Left ventricle myocardium inferior (tissue), 1 donor: ENCODE measurements at places on chromosomes 7 and 10. TPM values are rescaled to one million over a fixed set of nuclear protein-coding genes. Genes with fewer than 3 reads are reported as not detected.
A peak's percentile ranks its signal among the peaks of the same experiment; 100 is the strongest.

DNA sequence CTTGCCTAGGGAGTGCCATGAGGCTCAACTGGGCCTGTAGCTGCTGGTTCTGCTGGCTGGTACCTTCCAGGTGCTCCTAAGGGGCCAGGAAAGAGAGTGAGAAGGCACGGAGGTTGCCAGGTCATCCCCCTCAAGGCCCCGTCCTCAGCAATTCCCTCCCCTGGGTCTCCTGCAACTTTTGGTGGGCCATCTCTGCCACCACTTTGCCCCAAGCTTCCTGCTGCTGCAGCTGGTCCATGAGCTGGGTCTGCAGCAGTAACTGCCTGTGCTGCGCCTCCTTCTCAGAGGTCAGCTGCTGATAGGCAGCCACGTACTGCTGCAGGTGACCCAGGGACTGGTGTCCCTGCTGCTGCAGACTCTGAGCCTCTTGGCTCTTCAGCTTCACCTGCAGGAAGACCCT, 17.3 kb upstream of the MTPAP start:
- H3K4me1 ChIP-seq: no peaks in the 10 kb centered on the region
- H3K27ac ChIP-seq: no peak overlapping the region
- no peak for DNase-seq
- H3K4me3 ChIP-seq: no peak overlapping the region
- no peaks in the 10 kb centered on the region for H3K27me3 ChIP-seq

- H3K4me1 ChIP-seq: peaks cover 80% of the 10 kb centered on the region
- no peaks in the 10 kb centered on the region for H3K27me3 ChIP-seq
- DNase-seq: no peak
- no peak overlapping the region for H3K27ac ChIP-seq
These were observed 24.2 kb downstream of the JAZF1 start for GRCh38 chr7:28156401-28156800.

DNA sequence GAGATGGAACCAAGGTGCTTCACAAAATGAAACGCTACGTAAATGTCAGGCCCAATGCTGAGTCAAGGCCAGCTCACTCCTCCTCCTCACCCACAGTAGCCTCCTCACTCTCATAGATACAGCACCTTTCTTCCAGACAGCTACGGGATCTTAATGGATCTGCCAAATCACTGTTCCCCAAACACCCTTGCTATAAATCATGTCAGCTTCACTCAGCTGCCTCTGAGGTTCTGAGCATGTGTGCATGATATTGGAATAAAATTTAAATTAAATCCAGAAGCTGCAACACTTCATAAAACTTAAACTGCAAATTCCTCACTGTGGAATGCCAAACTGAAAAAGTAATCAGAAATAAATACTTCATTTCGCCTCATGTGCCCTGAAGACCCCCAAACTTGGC, 14.7 kb upstream of the CPXM2 start:
- H3K36me3 ChIP-seq: no peaks in the 10 kb centered on the region
- H3K27me3 ChIP-seq: peaks cover 86% of the 10 kb centered on the region
- no peak overlapping the region for H3K27ac ChIP-seq
- DNase-seq: no peak

- H3K36me3 ChIP-seq: peaks cover 29% of the 10 kb centered on the region
- H3K27me3 ChIP-seq: no peaks in the 10 kb centered on the region
- H3K4me3 ChIP-seq: no peak overlapping the region
- H3K27ac ChIP-seq: no peak overlapping the region
- no peak for DNase-seq
These were observed 28.0 kb downstream of the IPMK start for GRCh38 chr10:58239561-58240169.

- peaks cover 45% of the 10 kb centered on the region for H3K36me3 ChIP-seq
- DNase-seq: no peak
- peaks cover 15% of the 10 kb centered on the region for H3K4me1 ChIP-seq
- no peaks in the 10 kb centered on the region for H3K27me3 ChIP-seq
- H3K4me3 ChIP-seq: no peak overlapping the region
These were observed 9.2 kb downstream of the AGBL3 start for GRCh38 chr7:134995239-134996096.

DNA sequence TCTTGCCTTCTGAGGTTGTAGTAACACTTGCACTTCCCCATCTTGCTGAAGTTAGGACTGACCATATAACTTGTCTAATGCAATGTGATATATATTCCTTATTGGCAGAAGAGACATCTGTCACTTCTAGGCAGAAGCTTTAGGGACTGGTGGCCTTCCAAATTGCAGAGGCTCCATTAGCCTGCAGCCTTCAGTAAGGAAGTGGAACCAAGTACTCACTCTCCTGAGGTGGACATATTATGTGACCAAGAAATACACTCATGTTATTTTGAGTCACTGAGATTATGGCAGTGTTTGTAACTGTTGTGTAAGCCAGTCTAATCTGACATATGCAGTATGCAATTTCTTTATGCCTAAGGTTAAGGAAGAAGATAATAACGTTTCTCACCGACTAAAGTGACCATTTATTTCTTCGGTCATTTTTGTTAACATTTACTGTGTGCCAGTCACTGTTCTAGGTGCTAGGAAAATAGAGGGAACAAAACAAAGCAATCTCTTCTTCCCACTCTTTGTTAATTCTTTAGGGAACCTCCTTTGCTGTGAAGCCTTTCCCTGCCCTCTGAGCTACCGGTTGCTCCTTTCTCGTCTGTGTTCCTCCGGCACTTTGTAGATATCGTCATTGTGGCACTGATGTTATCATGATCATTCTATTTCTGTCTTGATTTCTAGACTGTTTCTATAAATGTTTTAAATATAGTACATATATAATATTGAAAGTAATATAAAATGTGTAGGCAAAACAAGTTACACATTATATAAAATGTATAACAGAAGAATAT, 52.9 kb upstream of the HBP1 start:
- no peaks in the 10 kb centered on the region for H3K27me3 ChIP-seq
- H3K27ac ChIP-seq: no peak overlapping the region
- no peak overlapping the region for H3K4me3 ChIP-seq
- no peaks in the 10 kb centered on the region for H3K36me3 ChIP-seq

DNA sequence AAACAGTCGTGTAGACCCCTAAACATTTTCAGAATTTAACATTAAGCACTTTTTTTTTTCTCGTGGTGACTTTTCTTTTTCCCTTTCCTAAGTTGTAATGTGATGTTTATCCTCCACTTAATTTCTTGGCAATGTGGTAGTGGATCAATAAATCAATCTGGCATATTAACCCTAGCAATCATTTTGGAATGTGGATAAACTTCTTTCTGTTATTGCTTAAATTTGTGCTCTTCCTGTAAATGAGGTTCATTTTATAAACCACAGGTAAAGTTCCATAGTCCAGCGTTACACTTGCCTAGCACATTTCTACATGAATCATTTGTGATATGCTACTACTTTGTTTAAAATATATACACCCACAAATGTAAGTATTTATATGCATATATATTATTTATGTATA, 247.4 kb upstream of the ETV1 start:
- no peaks in the 10 kb centered on the region for H3K27me3 ChIP-seq
- H3K4me3 ChIP-seq: no peak overlapping the region
- H3K36me3 ChIP-seq: no peaks in the 10 kb centered on the region
- H3K27ac ChIP-seq: no peak overlapping the region
- no peaks in the 10 kb centered on the region for H3K4me1 ChIP-seq

DNA sequence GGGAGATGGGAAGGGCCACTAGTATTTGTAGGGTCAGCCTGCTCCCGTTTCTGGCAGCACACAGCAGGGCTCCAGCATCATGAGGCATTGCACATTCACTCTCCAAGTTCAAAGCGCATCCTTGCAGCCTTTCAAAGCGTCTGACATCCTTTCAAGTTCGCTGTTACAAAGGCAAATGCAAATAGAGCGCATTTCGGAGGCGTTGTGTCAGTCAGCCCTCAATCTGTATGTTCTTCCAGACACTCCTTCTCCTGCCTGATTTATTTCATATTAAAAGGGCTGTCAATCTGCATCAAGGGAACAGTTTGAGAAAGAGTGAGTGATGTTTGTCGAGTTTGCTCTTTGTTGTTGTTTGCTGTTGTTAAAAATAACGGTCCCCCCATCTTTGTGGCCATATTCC, 188.5 kb downstream of the SNX10 start:
- no peaks in the 10 kb centered on the region for H3K4me1 ChIP-seq
- no peak for DNase-seq
- H3K27ac ChIP-seq: no peak overlapping the region

GRCh38 chr10:130020651-130021382, 56.7 kb upstream of the EBF3 start:
- H3K27me3 ChIP-seq: peaks cover 44% of the 10 kb centered on the region
- H3K4me1 ChIP-seq: no peaks in the 10 kb centered on the region
- H3K27ac ChIP-seq: no peak overlapping the region
- no peaks in the 10 kb centered on the region for H3K36me3 ChIP-seq

DNA sequence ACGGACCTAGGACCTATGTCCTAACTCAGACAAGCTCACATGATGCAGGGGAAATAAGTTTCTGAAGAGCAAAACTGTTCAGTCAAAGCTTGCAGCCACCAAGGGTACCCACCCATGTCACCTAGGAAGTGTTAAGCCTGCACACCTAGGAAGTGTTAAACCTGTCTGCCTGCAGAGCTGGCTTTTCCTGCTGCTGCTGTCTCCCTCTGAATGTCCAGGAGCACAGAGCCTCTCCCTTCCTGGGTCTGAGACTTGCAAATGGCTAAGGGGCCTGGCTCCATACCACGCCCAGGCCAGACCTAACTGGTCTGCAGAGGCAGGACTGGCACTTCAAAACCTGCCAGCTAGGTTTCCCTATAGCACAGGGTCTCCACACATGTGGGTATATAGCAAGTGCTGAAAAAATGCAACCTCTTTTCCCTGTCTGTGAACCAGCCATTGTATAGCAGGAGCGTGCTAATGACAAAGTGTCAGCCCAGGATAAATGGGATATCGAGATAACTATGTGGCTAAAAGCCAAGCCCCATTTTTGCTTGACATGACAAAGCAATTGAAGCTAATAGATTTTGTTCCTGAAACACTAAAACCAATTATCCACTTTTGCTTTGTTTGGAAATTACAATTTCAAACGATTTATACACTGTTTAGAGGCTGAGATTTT, 1.5 kb downstream of the GDF2 start:
- H3K36me3 ChIP-seq: no peaks in the 10 kb centered on the region
- H3K4me1 ChIP-seq: peaks cover 22% of the 10 kb centered on the region
- no peak for DNase-seq
- H3K27ac ChIP-seq: no peak overlapping the region

DNA sequence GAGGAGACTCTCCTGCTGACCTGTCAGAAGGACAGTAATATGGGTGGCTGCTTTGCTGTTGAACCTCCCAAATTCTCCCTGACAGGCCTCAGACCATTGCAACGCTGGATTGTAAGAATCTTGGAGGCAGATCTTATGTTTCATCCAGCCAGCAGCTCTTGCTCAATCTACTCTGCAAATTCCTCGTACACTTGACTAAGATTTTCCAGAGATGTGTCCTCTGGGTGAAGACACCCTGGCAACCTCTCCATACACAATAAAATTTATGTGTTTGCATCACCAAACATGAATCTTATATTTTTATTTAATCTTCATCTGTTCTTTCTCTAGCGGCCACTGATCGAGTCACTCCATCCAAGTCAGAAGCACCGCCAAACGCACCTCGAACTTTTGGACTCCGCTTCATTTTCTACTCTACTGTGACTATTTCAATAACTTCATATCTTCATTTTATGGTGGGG, 623.1 kb downstream of the ACTR3B start:
- no peaks in the 10 kb centered on the region for H3K36me3 ChIP-seq
- no peak for DNase-seq
- no peak overlapping the region for H3K4me3 ChIP-seq
- no peaks in the 10 kb centered on the region for H3K4me1 ChIP-seq

DNA sequence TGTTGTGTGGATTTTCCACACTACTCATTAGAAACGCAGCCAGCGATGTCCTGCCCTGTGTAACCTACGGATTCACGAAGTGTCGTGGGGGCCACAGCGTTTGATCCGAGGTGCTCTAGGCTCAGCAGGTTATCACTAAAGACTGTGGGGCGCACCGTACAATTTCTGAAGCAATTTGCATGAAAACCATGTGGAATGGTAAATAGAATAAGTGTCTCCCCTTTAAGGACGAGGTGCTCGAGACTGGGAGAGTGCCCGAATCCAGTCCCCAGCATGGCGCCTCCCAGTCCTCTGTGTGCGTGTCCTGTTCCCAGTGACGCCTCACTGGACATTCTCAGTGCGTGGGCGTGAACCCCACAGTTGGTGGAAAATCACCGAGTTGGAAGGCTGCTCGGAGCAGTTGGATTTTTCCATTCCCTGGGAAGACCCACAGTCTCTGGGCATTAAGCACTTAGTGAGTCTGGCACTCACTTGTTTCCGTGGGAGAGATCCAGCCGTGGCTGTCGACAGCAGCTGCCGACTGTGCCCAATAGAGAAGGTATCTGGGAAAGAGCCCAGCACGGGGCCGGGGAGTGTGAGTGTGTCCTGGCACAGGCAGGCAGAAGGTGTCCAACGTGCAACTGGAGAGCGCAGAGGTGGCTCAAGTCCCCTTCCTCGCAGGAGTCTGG, 37.0 kb downstream of the PFKP start:
- H3K27ac ChIP-seq: peak overlapping the region; percentile 71
- peak; percentile 72 for DNase-seq
- H3K4me1 ChIP-seq: peaks cover 50% of the 10 kb centered on the region
- no peak overlapping the region for H3K4me3 ChIP-seq
- peaks cover 57% of the 10 kb centered on the region for H3K36me3 ChIP-seq
- H3K27me3 ChIP-seq: no peaks in the 10 kb centered on the region

DNA sequence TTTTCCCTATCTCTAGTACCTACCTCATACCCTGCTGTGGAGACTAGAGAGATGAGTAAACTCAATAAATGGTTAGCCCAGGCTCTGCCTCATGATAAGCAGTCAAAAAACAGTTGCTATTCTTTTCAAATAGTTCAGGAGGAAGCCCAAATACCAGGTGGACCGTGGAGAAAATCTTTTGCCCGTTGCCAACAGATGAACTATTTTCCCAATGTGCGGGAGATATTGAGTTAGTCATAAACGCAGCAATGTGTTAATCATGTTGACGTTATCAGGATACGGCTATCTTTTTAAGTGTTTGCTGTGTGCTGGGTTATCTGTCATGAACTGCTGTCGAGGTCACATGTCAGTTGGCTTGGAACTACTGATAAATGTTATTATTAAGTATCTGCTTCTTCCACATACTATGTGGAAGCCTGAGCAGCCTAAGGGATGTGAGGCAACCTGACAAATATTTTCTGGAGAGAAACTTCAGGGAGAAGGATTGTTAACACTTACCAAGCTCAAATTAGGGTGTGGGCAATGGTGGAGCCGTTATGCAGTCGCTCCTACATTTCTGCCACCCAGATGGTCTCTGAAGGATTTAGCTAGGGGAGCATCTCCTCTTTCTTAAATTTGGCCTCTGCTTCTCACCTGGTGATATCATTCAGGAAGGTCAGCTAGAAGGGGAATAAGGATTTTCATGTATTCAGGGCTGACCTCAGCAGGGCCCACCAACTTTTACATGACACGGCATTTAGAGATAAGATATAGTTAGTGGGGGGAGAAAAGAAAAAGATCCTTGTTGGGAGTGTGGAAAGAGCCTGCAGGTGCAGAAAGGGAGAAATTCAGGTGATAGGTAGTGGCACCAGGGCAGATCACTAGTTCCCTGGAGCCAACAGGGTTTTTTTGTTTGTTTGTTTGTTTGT, 33.5 kb upstream of the SLC26A3 start:
- no peaks in the 10 kb centered on the region for H3K4me1 ChIP-seq
- H3K27ac ChIP-seq: no peak overlapping the region
- no peak for DNase-seq

GRCh38 chr7:129535896-129536295, 33.6 kb downstream of the SMKR1 start:
- H3K4me3 ChIP-seq: no peak overlapping the region
- DNase-seq: no peak
- no peaks in the 10 kb centered on the region for H3K4me1 ChIP-seq
- H3K36me3 ChIP-seq: no peaks in the 10 kb centered on the region
- no peaks in the 10 kb centered on the region for H3K27me3 ChIP-seq
- H3K27ac ChIP-seq: no peak overlapping the region

ICA1 gene
- 54.9 TPM for total RNA-seq

FBXL13 gene
- 0.36 TPM for total RNA-seq

PRF1 gene
- 2.6 TPM for total RNA-seq

ANKRD1 gene
- 2,047 TPM for total RNA-seq

TMEM176B gene
- total RNA-seq: 34.0 TPM

KNDC1 gene
- 0.11 TPM for total RNA-seq

DAGLB gene
- total RNA-seq: 6.0 TPM

MRLN gene
- not detected for total RNA-seq
